ENCODE measurements at places on chromosomes 2 and 18. TPM values are rescaled to one million over a fixed set of nuclear protein-coding genes. Genes with fewer than 3 reads are reported as not detected.

DNA sequence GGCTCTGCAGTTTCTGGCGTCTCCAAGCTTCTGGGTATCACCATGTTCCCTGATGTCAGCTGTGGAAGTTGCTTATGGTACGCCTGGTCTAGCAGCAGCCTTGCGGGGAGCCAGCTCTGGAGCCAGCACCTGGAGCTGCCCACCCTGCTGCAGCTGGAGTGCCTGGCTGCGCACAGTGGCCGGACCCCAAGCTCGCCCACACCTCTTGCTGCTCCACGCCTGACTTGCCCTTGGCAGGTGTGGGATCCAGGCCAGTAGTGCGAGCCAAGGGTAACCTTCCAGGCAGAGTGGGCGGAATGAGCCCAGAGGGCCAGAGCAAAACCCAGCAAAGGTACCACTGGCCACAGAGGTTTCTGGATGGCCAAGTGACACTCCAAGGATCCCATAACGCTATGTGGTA is 13.2 kb upstream of the EML6 start:
- no peak for DNase-seq

- DNase-seq, result no peak
These were observed 99.0 kb upstream of the CTDP1 start for GRCh38 chr18:79580498-79581171.

GRCh38 chr2:97359861-97360584 is 229.7 kb downstream of the ANKRD36B start:
- no peak for DNase-seq

- DNase-seq, result no peak
These were observed 403.0 kb downstream of the NBAS start for GRCh38 chr2:15158100-15158499.

- no peak for DNase-seq
These were observed 34.1 kb upstream of the GNAL start for GRCh38 chr18:11654736-11655605.

GRCh38 chr2:127065299-127065939 is 41.5 kb downstream of the BIN1 start:
- DNase-seq, result no peak

- no peak for DNase-seq
These were observed 56.3 kb downstream of the TIMM21 start for GRCh38 chr18:74204526-74205152.

DNA sequence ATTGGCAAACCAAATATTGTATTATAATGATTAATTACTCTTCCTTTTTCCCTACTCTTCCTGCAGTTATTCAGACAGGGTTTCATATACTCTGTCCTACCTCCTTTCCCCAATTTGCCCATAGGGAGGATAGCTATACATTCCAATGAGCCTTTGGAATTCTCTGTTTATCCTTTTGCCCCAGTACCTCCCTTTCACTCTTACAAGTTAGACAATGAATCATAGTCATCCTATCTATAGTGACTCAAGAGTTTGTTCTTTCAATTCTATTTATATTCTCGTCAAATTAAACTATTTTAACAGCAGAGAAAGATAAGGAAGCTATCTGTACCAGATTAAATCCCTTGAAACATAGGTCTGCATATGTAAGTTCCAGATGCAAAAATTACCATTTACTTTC is 437.5 kb downstream of the NR4A2 start:
- no peak for DNase-seq

GRCh38 chr2:99775585-99775984 is 285.8 kb upstream of the REV1 start:
- DNase-seq, result no peak

DNA sequence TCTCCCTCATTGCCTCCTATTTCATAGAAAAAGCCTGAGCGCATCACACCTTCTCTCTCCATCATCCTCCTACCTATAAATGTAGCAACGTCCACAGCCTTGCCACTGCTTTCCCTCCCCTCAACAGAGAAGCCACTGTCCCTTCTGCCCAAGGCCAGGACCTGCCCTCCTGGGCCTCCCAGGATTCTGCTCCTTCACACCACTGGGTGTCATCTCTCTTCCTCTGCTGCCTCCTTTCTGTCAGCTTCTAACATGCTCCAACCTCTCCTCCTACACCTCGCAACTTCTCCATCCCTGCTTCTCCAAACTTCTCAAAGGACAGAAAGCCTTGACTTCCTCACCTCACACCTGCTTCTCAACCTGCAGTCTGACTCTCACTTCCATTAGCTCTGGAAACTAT is 21.2 kb upstream of the ME2 start:
- no peak for DNase-seq

CD28 gene
- not detected for total RNA-seq

OST4 gene
- 508 TPM for total RNA-seq

LINC00305 gene
- total RNA-seq, result not detected

NPAS2 gene
- 14.8 TPM for total RNA-seq

HOXD12 gene
- not detected for total RNA-seq

CYS1 gene
- not detected for total RNA-seq

REG1B gene
- not detected for total RNA-seq

DHRS9 gene
- total RNA-seq, result not detected
